ENCODE measurements at places on chromosomes 2 and 18. TPM values are rescaled to one million over a fixed set of nuclear protein-coding genes. Genes with fewer than 3 reads are reported as not detected.

DNA sequence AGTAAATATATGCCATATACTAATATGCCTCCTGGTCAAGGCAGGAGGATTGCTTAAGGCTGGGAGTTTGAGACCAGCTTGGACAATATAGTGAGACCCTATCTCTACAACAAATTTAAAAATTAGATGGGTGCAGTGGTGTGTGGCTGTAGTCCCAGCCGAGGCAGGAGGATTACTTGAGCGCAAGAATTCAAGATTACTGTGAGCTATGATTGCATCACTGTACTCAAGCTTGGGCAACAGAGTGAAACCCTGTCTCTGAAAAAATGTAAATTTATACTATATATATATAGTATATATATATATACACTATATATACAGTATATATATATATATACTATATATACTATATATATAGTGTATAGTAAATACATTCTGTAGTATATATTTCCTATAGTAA lies 30.0 kb upstream of the NPC1 start:
- no peak for DNase-seq

DNA sequence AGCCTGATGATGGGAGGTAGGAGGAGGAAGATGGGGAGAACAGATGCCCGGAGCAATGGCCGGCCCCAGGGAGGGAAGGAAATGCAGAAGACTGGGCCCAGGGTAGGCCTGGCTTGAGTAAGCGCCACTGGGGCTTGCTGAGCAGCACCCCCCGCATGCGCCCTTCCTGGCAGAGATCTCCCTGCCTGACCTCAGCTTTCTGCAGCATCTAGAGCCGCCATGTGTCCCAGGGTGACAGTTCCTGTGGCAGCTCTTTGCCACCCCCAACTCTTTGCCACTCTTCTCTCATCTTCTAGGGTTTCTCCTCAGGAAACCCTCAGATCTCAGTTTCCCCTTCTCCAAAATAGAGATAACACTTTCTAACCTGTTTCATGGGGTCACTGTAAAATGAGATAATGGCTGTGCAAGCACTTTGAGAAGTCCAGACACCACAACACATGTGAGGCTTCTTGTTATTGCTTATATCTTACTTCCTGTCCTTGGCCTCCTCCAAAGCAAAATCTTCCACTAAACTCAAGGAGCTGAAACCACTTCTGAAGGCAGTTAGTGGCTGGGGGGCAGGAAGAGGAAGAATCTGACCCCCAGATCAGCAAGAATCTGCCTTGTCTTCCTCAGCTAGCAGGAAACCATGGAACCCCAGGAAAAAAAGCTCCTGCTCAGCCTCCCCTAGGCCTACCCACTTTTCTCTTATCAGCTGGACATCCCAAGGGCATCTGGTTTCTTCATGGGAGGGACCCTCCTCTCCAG lies 64.9 kb downstream of the EPAS1 start:
- no peak for DNase-seq

DNA sequence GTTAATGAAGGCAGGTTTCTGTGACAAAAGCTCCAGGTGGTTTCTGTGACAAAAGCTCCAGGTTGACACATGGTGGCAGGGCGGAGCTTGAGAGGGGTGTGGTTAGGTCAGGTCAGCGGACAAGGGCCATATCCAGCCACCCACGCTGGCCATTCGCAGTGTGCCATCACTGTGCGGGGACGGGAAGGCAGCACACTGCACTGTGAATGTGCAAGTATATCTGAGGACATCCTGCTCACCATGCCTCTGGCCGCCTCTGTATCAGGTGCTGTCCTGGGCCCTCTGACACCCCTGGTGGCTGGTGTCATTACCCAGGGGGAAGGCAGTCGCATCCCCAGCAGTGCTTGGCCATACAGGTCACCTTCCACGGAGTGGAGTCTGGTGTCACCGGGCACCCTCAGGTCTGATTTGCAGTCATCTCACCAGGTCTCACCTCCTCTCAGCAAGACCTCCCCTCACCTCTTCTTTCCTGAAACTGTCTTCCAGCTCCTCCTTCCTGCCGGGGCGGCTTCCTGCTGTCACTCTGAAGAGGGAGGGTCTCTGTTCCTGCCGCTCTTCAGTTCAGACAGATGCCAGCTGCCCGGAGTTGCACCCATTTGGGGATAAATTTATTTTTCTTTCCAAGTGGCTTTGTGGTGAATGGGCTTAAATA lies 34.9 kb downstream of the CTIF start:
- no peak for DNase-seq

GCA gene
- total RNA-seq: 13.5 TPM

DNA sequence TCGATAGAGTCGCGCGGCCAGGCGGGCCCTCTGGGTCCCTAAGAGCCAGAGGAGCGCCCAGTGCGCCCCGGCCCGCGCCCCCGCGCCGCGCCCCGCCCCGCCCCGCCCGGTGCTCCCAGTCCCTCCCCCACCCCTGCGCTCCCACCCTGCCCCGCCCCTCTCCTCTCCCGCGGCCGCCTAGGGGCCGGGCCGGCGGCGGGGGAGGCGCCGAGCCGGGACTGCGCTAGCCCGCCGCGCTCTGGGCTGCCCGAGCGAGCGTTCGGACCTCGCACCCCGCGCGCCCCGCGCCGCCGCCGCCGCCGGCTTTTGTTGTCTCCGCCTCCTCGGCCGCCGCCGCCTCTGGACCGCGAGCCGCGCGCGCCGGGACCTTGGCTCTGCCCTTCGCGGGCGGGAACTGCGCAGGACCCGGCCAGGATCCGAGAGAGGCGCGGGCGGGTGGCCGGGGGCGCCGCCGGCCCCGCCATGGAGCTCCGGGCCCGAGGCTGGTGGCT lies at the start of gene GPC1:
Gene GPC1, plus strand, starts transcription at position 207 of the 491 bp plus-strand sequence. Its CDS starts 256 bp downstream, at position 463.
- DNase-seq: peak; percentile 39

DNA sequence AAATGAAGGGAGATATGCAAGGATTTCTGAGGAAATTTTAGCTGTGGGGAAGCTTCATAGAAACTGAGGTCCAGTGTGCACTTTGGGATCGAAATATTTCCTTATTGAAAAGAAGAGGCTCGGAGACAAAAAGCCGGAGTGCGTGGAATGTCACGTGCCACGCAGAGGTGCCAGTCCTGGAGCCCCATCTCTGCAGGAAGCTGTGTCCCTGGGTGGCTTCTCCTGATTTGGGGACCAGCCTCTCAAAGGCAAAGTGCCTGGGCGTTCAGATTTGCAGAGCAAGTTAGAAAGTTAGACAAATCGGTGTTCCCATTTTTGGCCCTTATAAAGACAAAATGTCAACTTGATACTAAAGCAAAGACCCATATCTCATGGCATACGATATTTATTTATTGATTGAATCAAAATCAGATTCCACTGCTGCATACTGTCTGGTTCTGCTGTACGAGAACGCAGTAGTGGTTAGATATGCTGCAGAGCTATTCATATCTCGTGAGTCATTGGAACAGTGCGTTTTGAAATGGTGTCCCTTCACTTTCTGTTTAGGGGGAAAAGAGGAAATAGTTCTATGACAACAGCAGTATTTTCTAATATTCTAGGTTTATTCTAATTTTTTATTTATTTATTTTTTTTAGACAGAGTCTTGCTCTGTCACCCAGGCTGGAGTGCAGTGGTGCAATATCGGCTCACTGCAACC lies 9.1 kb upstream of the ATG16L1 start:
- DNase-seq: no peak
